ENCODE measurements at places on chromosomes 7 and 10. TPM values are rescaled to one million over a fixed set of nuclear protein-coding genes. Genes with fewer than 3 reads are reported as not detected.

DNA sequence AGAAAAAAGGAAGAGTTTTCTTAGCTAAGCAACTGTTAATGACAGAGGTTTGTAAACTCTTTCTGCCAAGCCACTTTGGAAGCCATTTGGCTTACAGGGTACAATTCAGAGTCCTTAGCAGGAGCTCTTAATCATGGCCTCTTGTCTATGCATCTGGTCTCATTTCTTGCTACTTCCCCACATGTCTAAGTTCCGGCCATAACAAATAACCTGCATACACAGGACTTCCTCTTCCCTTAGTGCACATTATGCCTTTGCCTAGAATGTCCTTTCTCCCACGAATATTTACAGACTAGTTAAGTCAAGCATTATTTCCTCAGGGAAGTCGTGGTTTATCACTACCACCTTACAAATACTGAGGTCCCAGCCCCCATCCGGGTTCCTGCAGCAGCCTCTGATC lies 8.6 kb upstream of the UPF2 start:
- H3K36me3 ChIP-seq, result no peaks in the 10 kb centered on the region
- no peak for DNase-seq
- no peaks in the 10 kb centered on the region for H3K4me1 ChIP-seq
- H3K4me3 ChIP-seq, result no peak overlapping the region
- no peak overlapping the region for H3K27ac ChIP-seq
- H3K27me3 ChIP-seq, result no peaks in the 10 kb centered on the region

The GPNMB gene
- 2.8 TPM for total RNA-seq

GRCh38 chr7:105800442-105800841 lies 76.0 kb downstream of the ATXN7L1 start:
- no peaks in the 10 kb centered on the region for H3K27me3 ChIP-seq
- no peak overlapping the region for H3K4me3 ChIP-seq
- DNase-seq, result no peak
- H3K27ac ChIP-seq, result no peak overlapping the region
- H3K4me1 ChIP-seq, result peaks cover 33% of the 10 kb centered on the region

DNA sequence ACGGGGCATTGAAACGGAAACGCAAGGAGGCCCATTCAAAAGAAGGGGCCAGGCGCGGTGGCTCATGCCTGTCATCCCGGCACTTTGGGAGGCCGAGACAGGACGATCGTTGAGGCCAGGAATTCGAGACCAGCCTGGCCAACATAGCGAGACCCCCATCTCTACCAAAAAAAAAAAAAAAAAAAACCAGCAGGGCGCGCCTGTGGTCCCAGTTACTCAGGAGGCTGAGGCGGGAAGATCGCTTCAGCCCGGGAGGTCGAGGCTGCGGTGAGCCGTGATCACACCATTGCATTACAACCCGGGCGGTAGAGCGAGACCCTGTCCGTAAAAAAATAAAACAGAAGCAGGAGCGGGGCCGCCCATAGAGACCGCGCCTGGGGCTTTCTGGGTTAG lies 396 bp downstream of the PSMG3 start:
- no peaks in the 10 kb centered on the region for H3K36me3 ChIP-seq
- peak overlapping the region; percentile 98 for H3K27ac ChIP-seq
- H3K27me3 ChIP-seq, result no peaks in the 10 kb centered on the region
- no peak for DNase-seq

The TMEM229A gene
- total RNA-seq, result not detected

DNA sequence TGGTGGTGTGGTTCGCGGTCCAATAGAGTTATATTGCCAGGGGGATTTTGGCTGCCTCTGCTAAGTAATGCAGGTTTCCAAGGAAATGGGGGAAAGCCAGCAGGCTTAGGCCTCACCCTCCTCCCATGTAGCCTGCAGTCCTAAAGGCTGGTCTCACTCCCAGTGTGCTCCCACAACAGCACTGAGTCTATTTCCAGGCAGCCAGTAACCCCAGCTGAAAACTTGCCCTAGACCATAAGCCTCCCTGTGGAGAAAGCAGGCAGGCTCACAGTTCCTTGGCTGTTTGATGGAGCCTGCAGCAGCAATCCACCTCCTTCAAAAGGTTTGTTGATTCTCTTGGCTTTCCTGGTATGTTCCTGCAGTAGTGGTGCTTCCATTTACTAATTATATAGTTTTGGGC lies 220.0 kb upstream of the ZNF804B start:
- no peaks in the 10 kb centered on the region for H3K4me1 ChIP-seq
- H3K4me3 ChIP-seq, result no peak overlapping the region
- no peaks in the 10 kb centered on the region for H3K36me3 ChIP-seq
- no peaks in the 10 kb centered on the region for H3K27me3 ChIP-seq
- DNase-seq, result no peak

DNA sequence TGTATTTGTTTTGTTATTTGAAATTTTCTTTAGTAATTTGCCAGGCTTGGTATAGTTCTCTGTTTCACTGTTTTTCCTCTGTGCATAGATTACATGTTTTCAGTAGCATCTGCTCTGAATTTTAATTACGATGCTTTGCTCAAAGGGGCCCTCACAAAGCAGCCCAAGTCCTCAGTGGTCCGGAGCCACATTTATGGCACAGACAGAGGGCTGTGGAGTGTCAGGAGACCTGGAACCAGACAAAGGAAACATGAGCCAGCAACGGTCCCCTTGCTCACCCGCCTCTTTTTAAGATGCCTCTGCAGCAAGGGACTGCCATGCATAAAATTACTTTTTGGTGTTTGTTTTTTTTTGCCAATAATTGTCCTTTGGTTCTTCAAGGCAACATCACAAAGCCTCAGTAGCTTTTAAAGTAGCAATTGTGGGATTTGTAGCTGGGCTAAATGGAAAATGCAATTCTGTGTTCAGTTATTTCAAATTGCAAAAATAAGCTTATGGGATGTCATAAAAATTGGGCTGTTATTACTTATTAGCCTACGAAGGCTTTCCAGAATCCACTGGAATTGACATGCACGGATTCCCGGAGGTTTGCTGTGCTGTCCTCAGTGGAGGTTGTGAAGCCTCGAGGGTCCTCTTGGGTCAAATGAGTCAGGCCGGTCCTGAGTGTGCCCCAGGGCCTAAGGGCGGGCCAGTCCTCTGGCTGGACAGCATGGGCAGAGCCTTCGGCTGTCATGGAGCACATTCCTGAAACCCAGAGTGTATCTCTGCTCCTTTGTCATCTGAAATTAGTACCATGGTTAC lies 422.8 kb downstream of the GLRX3 start:
- H3K4me1 ChIP-seq, result no peaks in the 10 kb centered on the region
- H3K27ac ChIP-seq, result no peak overlapping the region
- no peak overlapping the region for H3K4me3 ChIP-seq
- H3K36me3 ChIP-seq, result no peaks in the 10 kb centered on the region

- no peaks in the 10 kb centered on the region for H3K36me3 ChIP-seq
- DNase-seq, result no peak
- H3K27ac ChIP-seq, result no peak overlapping the region
- H3K4me3 ChIP-seq, result no peak overlapping the region
- H3K4me1 ChIP-seq, result no peaks in the 10 kb centered on the region
These were observed 73.0 kb downstream of the TPK1 start for GRCh38 chr7:144762853-144763252.

The SPDYE11 gene
- total RNA-seq, result not detected
